ENCODE measurements at places on chromosomes 5 and 9.

GRCh38 chr5:64838376-64838775, 69.6 kb downstream of the CWC27 start:
- DNase-seq, result peak; percentile 16

GRCh38 chr9:111598733-111599091, 735 bp downstream of the PTGR1 start:
- DNase-seq, result peak; percentile 35

DNA sequence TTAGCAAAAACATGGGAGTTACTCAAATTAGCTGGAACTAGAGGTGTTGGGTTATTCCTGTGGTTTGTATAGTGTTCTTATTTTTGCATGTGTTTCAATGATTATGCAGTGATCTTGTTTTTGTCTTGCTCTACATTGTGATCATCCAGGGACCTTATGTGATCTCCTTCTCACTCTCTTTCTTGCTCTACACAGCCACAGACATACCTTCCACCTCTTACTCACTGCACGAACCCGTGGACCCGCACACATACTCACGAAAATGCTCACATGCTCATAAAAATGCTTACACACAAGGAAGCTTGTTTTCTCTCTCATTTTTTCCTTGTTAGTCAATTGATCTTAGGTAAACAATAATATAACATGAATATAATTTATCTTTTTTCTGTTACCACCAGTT, 187.1 kb downstream of the KDM4C start:
- DNase-seq, result no peak

- peak; percentile 61 for DNase-seq
These were observed 15.3 kb upstream of the MSANTD3 start for GRCh38 chr9:100411472-100412283.

DNA sequence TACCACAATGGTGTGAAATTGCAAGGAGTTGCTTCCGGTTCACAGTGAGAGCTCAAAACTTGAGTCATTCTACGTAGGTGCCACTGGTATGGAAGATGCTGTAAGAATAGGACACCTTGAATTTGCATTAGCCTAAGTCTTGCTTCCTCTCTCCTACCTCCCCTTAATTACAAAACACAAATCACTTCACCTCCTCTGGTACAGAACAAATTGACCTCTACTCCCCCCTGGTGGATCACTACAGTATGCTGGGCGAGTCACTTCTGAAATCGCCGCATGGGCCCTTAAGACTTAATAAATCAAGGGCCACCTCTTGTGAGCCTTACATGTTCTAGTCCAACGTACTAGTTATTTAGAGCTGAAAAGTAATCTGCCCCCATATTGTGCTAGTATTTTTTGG, 145.3 kb upstream of the SMARCA2 start:
- no peak for DNase-seq

- DNase-seq, result no peak
These were observed 58.1 kb downstream of the NNT start for GRCh38 chr5:43661102-43661501.

DNA sequence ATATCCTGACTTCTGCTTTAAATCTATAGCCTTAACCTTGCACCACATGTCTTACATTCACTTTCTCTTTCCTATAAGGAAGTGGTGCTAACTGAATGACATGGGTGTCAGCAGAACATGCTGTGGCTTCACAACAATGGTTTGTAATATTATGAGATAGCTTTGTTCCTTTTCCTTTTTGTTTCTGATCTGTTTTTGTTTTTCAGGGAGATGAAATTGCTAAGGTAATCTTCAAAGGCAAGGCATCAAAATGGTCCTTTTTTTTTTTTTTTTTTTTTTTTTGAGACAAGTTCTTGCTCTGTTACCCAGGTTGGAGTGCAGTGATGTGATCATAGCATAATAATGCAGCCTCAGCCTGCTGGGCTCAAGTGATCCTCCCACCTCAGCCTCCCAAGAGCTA, 53.6 kb upstream of the RANBP6 start:
- DNase-seq, result no peak

- no peak for DNase-seq
These were observed 326.9 kb downstream of the ARHGEF28 start for GRCh38 chr5:73952872-73953271.

All from skeletal muscle cell (primary cell).